ENCODE measurements at places on chromosomes 4 and X.

DNA sequence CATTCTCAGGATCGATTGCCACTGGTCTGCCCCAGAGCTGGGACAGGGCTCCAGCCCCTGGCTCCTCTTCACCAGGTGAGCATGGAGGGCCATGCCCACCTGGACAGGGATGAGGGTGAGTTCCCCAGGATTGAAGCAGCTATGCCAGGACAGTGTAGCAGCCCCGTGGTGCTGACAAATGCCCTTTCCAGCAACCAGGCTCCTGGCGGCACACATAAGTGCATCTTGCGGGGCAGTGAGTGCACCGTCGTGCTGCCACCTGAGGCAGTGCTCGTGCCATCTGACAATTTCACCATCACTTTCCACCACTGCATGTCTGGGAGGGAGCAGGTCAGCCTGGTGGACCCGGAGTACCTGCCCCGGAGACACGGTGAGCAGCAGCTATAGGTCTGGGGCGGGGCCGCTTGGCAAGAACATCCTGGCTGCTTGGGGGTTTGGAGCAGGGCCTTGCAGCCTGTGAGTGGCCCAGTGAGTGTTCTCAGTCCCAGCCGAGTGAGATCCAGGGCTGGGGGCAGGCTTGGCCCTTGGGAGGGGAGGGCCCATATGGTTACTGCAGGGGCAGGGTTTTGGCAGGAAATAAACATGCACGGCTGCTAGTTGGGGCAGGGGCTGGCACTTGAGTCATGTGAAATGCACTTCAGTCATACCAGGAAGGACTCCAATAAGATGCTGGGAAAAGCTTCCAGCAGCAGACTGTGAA, 6.1 kb downstream of the IL9R start:
- no peak for DNase-seq

DNA sequence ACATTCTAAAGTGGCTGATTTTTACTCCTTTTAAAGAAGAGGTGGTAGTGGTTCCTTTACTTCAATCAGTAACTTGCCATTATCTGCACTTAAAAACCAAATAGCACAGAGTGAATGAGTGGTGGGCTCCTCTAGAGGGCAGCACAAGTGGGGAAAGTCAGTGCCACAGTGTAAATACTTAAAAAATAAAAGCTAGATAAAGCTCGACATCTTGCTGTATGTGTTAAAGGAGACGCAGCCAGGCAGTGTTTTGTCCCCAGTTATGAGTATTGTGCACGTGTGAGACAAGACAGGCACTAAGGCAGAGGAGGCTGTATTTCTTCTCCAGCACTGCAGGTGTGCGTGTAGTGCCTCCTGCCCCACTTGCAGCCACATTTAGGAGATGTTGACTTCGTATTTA, 24.6 kb downstream of the NAP1L5 start:
- peak; percentile 23 for DNase-seq

DNA sequence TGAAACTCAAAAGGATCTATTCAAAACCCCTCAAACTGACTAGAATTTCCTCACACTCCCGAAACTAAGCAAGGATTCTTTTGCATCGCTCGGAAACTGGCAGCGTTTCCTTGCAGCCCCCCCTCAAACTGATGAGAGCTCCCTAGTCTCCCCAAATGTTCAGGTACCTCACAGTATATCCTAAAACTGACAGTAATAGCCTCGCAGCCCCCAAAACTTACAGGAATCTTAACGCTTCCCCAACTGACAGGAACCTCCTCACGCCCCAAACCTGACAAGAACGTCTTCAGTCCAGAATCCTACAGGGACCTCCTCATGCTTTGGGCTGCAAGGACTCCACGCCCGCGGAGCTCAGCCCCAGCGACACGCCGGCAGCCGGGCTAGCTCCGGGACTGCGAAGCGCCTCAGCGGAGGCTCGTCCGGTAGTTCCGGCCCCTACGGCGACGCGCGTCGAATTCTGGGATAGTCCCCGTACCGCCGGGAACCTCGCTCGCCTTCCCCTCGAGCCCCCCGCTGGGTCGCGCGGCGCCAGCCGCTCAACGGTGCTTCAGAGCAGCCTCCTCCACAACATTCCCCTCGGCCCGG, 640 bp downstream of the PHF8 start:
- peak; percentile 29 for DNase-seq

GRCh38 chr4:177582992-177583391, 140.8 kb upstream of the AGA start:
- no peak for DNase-seq

DNA sequence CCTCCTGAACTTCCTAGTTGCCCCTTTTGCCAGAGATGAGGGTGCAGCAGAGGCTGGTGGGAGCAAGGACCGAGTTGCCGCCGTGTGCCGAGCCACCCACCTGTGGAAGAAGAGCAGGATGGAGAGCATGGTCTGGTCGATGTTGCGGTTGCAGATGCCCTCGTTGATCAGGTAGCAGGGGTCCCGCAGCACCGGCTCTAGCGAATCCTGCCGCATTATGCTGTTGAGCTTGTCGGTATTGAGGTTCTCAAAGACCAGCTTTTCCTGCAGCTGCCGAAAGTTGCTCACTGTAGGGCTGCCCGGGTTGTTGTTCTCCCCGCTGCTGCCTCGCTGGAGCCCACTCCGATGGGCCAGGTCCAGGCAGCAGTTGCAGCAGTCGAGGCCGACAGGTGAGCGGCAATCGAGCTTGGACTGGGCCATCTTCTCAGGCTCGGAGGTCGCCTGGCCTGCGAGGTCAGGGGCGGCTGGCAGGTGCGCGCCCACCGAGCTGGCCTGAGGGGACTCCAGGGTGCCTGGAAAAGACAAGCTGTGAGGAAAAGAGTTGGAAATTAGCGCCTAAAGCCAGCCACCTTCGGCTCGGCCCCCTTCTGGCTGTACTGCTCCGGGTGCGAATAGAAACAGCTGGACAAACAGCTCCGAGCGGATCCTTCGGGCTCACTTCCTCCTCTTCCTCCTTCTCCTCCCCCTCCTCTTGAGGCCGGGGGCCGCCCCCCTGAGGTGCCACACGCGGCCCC, 420 bp downstream of the TSC22D3 start:
- DNase-seq: no peak

GRCh38 chr4:176186671-176187395, 8.6 kb downstream of the SPATA4 start:
- DNase-seq: no peak

GRCh38 chrX:109382332-109382731, 99.6 kb downstream of the GUCY2F start:
- DNase-seq: no peak

GRCh38 chr4:108060164-108060563, 70.5 kb downstream of the HADH start:
- no peak for DNase-seq

DNA sequence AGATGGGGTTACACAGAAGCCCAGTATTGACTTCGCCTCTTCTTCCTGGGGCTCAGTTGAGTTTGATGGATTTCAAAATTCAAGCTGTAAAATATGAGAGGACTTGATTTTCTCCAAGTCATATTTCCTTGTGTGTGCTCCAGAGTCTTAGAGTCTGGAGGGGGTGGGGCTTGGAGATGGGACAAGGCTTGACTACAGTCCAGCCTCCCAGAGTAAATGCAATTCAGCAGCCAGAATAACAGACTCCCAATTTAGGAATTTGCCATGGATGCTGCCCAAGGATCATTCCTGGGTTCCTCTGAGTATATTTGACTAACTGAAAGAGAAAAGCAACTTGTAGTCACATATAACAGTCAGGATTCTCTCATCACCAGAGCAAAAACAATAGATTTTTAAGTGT, 53.7 kb upstream of the RBPJ start:
- DNase-seq: no peak

GRCh38 chrX:47608130-47608810, 11.4 kb downstream of the SYN1 start:
- DNase-seq: no peak

DNA sequence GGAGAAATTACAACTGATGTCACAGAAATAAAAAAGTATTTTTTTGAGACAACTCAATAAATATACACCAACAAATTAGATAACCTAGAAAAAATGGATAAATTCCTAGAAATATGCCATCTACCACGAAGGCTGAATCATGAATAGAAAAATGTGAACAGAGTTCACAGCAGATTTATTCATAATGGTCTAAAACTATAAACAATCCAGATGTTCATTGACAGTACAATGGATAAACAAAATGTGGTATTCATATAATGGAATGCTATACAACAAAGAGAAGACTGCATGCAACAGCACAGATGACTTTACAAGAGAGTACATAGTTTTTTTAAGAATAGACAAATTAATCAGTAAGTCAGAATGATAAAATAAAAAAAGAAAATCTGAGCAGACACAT, 55.2 kb downstream of the CLOCK start:
- no peak for DNase-seq

GRCh38 chr4:116358633-116359222, 726.6 kb downstream of the TRAM1L1 start:
- peak; percentile 86 for DNase-seq

- peak; percentile 22 for DNase-seq
Observed at GRCh38 chr4:56705966-56706365, 24.9 kb upstream of the HOPX start.

DNA sequence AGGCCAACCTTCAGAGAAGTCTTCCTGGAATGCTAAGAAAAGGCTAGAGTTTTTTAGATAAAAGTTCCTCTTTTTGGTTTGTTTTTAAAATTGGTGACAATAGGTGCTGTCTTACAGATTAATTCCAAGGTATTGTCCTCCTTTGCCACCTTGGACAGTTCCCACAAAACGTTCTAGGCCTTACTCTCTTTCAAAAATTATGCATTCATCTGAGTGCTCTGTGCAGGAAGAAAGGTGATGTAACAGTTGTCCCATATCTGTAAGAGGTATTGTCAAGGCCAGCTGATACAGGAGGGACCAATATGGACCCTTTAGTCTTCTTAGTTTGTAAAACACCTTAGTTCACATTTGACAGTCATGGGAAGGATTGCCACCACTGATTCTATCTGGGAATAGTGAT, 15.9 kb upstream of the CXCL5 start:
- no peak for DNase-seq

- DNase-seq: peak; percentile 79
Observed at GRCh38 chr4:109560687-109561461, 828 bp downstream of the MCUB start.

- DNase-seq: peak; percentile 9
Observed at GRCh38 chr4:78707793-78708192, 68.4 kb upstream of the BMP2K start.
